ENCODE measurements at places on chromosomes 12 and 14. TPM values are rescaled to one million over a fixed set of nuclear protein-coding genes. Genes with fewer than 3 reads are reported as not detected.

The KRT71 gene
- not detected for total RNA-seq

The KLHDC1 gene
- 2.0 TPM for total RNA-seq

The SLC5A8 gene
- total RNA-seq, result not detected

The MARK3 gene
- 130 TPM for total RNA-seq

The ADSS1 gene
- total RNA-seq, result 2.3 TPM

The RNF212B gene
- total RNA-seq, result not detected

The AKAP3 gene
- 0.72 TPM for total RNA-seq

The KRT6B gene
- not detected for total RNA-seq

The GUCY2C gene
- not detected for total RNA-seq

The BLTP3B gene
- 39.0 TPM for total RNA-seq

The KRT86 gene
- not detected for total RNA-seq

The FGF23 gene
- not detected for total RNA-seq

The EIF5 gene
- total RNA-seq, result 330 TPM

The KRT82 gene
- not detected for total RNA-seq

The GPRC5A gene
- total RNA-seq, result 48.8 TPM

The CLEC7A gene
- total RNA-seq, result not detected

The ZC2HC1C gene
- 2.0 TPM for total RNA-seq

The TSPAN11 gene
- total RNA-seq, result 3.2 TPM

The SLC2A14 gene
- total RNA-seq, result not detected

The MORN3 gene
- total RNA-seq, result 0.29 TPM

The MYO1H gene
- not detected for total RNA-seq

The ESYT1 gene
- total RNA-seq, result 330 TPM

Data from thoracic aorta endothelial cell (primary cell).